ENCODE measurements at places on chromosomes 2 and 18. TPM values are rescaled to one million over a fixed set of nuclear protein-coding genes. Genes with fewer than 3 reads are reported as not detected.

DNA sequence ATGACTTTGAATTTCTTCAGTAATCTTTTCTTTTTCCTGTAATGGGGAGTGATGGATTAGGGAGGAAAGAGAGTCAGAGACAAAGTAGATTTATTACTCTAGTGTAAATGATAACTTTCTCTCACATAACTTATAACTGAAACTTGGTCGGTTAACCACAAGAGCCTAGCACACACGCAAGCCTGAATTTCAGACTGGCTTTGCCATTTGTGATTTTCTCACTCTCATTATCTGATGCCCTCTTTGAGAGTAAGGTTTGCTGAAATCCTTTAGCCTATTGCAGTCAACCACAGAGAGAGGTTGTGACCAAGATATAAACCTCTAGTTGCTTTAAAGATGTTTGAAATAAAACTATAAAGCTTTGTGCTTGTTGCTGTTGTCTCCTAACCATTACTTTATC, 117.9 kb upstream of the NETO1 start:
- DNase-seq: peak; percentile 9

TRPM8 gene
- 0.12 TPM for total RNA-seq

DNA sequence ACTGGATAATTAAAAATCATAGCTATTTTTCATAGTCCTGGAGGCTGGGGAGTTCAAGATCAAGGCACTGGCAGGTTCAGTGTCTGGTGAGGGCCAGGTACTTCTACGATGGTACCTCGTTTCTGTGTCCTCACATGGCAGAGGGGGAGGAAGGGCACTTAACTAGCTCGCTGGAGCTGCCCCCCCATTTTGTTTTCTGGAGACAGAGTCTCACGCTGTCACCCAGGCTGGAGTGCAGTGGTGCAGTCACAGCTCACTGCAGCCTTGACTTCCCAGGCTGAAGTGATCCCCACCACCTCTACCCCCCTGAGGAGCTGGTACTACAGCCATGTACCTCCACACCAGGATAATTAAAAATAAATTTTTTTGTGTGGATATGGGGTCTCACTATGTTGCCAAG, 40.3 kb downstream of the ASB1 start:
- DNase-seq: no peak

- no peak for DNase-seq
These were observed 855.1 kb downstream of the TMEM182 start for GRCh38 chr2:103616891-103617290.

- no peak for DNase-seq
These were observed 100.0 kb downstream of the AQP4 start for GRCh38 chr18:26765498-26765897.

ZAP70 gene
- 0.33 TPM for total RNA-seq

EFHD1 gene
- total RNA-seq: 0.95 TPM

GRCh38 chr2:229392196-229392595, 121.1 kb upstream of the PID1 start:
- DNase-seq: no peak

DNA sequence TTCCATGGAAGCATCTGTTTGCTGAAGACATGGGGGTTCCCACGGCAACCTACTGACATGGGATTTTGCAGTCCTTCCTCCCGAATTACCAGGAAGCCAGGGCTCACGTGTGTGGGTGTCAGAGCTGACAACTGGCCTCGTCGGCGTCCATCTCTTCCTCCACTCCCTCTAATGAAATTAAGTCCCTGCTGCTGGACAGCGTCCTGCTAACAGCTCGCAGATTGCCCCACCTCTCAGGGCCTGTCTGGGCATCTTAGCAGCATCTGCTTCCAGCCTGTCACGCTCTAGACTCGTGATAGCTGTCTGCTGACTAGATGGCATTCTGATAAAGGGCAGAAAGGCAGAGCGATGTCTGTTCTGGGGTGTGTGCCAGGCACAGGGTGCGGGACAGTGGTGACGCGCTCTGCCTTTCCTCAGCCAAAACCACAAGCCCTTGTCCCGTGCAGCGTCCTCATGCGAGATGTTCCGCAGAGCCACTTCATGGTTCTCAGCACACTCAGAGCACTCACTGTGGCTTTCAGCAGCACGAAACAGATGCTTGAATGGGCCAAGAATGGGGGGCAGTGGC, 161.1 kb downstream of the ARL4C start:
- DNase-seq: peak; percentile 53

GRCh38 chr2:47226132-47226922, 71.2 kb upstream of the STPG4 start:
- DNase-seq: no peak

DNA sequence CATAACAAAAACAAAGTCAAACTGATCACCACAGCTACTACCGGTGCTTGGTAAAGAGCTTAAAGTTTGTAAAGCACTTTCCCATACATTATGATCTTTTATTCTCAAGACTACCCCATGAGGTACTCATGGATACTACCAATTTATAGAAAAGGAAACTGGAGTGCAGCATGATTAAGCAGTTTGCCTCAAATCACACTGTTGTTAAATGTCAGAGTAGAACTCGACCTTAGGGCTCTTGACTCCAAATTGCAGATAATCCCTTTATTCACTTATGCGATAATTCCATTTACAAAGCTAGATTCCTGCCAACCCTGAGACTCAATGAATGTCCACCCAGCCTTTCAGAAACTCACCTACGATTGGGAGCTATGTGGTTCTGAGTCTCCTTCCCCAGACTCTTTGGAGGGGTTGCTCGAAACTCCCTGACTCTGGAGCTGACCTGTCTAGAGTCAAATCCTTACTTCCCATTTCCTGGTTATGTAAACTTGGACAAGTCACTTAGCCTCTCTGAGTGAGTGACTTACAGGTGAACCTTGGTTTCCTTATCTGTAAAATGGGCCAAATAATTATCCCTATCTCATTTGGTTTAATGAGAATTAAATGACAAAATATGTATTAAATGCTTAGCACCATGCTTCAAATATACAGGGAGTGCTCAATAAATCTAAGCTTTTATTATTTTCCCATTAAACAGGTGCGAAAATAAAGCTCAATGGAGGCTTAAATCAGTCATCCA, 47.4 kb downstream of the PSD4 start:
- no peak for DNase-seq

DNA sequence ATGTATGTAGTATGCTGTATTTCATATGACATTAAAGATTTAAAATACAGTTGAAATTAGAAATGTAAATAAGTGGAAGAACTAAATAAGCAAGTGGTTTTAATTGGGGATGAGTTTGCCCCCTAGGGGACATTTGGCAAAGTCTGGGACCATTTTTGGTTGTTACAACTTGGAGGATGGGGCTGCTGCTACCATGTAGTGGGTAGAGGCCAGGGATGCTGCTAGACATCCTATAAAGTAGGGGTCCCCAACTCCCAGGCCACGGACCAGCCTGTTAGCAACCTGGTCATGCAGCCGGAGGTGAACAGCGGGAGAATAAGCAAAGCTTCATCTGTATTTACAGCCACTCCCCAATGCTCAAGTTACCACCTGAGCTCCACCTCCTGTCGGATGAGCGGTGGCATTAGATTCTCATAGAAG, 27.9 kb upstream of the ASNSD1 start:
- no peak for DNase-seq

GRCh38 chr2:28343184-28343942, 49.3 kb upstream of the FOSL2 start:
- DNase-seq: no peak

DNA sequence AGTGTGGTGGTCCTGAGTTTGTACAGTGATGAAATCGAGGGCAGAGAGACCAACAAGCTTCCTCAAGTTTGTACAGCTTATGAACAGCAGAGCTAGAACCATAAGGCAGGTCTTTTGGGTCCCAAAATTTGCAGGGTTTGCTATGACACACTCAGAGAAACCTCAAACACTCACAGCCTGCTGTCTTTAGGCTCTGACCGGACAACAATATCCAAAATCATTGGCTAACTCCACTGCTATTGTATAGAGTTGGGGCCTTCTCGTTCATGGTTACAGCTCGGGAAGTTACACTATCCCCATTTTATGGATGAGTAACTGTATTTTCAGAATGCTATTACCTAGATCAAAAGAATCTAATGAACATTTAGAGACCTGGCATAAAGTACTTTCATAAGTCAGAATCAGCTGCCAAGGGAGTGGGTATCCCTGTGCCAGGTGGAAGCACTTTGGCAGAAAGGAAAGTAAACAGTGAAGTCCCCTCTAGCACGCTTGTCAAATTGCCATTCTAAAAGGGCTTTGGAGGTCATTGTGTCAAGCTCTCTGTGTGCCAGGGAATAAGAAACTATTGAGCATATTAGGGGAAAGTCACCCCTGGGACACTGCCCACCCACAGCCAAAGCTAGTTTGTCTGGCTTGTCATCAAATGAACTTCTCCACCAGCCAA, 331.8 kb downstream of the ALK start:
- DNase-seq: no peak

GRCh38 chr18:12478269-12479047, 70.7 kb downstream of the PRELID3A start:
- no peak for DNase-seq

FSIP2 gene
- not detected for total RNA-seq

DNA sequence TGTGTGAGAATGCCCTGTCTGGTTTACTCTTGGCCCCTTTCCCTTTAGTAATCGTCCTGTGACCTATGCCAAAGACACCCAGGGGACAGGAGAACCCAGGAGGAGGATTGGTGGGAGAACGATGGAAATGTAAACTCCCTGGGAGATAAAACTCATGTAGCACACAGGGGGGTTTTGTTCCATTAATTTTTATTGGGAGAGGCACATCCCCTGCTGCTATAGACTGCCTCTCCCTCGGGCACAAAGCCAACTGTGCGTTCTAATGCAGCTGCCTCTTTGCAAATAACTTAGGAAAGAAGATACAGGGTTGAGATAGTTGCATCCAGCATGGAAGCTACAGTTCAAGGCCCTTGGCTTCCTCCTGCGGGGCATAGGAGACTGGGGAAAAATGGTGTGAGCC, 489.6 kb downstream of the SLC4A3 start:
- no peak for DNase-seq

GRCh38 chr2:10022966-10023662, 20.2 kb upstream of the KLF11 start:
- no peak for DNase-seq

SLC4A1AP gene
- 51.6 TPM for total RNA-seq

DNA sequence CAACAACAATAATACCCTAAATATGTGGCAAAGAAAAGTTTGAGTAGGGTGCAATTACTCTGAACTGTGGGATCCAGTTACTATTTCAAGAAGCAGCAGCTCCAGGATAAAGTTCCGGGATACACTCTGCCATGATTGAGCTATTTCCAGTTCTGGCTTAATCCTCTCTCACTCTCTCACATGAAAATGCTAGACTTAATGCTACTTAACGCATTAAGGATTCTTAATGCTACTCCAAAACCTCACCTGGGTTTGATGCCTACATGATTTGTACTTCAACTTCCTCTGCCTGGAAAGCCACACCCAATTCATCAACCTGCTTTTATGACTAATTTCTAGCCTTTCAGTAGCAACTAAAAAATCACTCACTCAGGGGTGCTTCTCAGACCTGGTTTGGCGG, 151.1 kb upstream of the HNMT start:
- no peak for DNase-seq

DNA sequence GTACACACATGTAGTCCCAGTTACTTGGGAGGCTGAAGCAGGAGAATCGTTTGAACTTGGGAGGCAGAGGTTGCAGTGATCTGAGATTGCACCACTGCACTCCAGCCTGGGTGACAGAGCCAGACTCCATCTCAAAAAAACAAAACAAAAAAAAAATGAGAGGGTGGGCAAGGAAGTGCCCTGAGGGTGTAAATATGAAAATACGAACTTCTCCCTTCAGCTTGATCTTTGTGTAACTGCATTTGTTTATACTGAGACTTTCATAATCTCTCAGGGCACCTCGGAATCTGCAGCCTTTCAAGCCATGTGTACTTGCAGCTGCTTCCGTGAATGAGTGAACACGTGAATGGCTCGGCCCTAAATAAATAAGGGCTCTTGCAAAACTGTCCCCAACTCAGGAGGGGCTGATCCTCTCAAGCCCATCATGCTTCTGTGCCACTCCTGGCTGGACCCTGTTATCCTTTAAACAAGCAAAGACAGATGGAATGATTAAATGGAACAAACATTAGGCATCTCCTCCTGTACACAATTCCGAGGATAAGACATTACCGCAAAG, 96.8 kb downstream of the BOD1L2 start:
- no peak for DNase-seq

DNA sequence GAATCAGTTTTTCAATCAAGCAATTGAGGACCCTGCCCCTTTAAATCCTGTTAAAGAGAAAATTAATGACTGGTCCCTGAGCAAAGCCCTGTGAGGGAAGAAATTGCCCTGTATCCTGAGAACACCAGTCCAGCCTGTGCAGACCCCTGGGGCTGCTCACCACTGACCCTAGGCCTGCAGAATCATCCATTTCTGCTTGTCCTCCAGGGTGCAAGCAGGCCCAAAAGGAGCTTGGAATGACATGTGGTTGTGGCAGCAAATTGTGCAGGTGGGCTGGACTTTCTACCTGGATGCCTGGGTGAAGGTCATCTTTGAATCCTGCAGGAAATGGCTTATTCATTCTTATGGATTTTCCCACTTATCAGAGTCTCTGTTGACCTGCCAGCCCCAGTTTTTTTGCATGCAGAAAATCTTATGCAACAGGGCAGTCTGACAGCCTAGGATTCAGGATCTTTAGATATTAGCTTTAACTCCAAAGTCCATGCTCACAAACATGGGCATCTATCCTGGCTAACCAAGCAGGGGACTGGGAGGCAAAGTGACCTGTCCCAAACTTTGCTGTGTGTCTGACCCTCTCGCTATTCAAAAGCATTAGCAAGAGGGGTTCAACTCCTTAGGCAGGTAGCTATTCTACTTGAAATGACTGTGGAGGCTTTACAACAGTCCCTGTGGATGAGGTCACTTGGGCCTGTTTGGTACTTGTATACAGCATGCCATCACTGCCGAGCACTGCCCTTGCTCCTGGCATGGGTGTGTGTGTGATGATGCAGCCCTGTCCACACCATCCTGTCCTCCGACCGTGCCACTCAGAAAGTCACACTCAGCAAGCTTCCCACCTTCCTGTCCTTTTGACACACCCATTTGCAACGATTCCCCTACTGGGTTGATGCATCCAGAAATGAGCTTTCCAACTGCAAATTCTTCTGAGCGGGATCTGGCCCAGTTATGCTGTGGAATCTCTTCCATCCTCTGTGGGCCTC, 85.3 kb downstream of the CAPN13 start:
- DNase-seq: no peak

DNA sequence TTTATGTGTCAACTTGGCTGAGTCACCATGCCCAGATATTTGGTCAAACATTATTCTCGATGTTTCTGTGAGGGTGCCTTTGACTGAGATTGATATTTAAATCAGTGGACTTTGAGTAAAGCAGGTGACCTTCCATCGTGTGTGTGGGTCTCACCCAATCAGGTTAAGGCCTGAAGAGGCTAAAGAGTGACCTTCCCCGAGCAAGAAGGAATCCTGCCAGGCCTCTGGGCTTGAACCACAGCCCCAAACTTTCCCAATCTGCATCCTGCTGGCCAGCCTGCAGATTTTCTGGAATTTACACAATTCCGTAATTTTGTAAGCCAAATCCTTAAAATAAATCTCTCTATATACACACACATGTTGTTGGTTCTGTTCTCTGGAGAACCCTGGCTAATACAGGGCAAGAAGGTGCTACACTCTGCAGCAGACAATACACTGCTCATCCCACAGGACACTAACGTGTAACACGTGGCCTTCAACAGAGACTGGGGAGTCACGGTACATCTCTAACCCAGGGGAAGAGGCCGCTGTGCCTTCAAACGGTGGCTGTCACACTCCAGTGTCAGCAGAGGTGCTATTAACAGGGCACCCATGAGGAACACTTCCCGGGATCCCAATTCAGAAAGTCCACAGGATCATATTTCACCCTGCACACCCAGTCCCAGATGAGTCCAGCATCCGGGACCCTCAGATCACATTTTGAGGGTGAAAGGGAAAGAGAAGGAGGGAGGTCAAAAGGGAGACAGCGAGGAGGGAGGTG, 113.1 kb upstream of the ID2 start:
- DNase-seq: no peak
